OCI-LY7 (cell line): ENCODE measurements at places on chromosomes 6 and 20.

- no peak for DNase-seq
These were observed 38.8 kb downstream of the MAP7 start for GRCh38 chr6:136511397-136511796.

GRCh38 chr6:30311671-30312070 lies 15.1 kb upstream of the TRIM39 start:
- no peak for DNase-seq

DNA sequence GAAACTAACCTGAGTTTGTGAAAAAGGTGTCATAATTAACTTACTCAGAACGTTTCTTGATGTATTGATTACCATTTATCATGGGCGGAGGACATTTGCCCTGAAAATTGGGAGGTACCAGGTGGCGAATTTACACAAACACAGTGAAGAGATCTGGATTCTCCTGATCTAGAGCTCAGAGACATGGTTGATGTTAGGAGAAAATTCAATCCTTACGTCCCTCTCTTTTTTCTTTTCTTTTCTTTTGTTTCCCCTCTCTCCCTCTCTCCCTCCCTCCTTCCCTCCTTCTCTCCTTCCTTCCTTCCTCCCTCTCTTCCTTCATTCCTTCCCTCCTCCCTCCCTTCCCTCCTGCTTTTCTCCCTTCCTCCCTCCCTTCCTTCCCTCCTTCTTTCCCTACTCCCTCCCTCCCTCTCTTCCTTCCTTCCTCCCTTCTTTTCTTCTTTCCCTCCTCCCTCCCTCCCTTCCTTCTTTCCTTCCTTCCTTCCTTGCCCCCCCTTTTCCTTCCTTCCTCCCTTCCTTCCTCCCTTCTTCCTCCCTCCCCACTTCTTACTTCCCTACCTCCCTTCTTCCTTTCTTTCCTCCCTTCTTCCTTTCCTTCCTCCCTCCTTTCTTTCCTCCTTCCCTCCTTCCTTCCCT lies 234.1 kb downstream of the OTOR start:
- no peak for DNase-seq

DNA sequence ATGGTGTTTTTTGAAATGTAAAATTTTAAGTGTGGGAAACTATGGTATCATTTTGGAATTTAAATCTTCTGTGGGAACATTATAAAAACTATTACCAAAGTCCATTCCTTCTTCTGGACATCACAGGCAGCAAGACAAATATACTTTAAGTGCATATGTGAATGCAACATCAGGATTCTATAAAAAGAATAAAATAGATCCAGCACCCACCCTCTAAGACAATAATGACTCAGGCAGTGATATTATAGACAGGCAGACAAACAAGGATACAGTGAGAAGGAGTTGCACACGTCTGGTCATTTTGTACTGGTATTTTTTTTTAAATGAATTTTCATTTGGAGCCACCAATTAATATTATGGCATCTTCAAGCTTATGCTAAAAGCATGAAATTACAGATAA lies 21.1 kb upstream of the NEDD9 start:
- DNase-seq, result no peak

GRCh38 chr6:169343886-169344749 lies 90.5 kb upstream of the THBS2 start:
- no peak for DNase-seq

GRCh38 chr6:18323935-18324705 lies 59.8 kb upstream of the DEK start:
- peak; percentile 90 for DNase-seq

GRCh38 chr6:95545226-95545625 lies 32.1 kb upstream of the MANEA start:
- no peak for DNase-seq

DNA sequence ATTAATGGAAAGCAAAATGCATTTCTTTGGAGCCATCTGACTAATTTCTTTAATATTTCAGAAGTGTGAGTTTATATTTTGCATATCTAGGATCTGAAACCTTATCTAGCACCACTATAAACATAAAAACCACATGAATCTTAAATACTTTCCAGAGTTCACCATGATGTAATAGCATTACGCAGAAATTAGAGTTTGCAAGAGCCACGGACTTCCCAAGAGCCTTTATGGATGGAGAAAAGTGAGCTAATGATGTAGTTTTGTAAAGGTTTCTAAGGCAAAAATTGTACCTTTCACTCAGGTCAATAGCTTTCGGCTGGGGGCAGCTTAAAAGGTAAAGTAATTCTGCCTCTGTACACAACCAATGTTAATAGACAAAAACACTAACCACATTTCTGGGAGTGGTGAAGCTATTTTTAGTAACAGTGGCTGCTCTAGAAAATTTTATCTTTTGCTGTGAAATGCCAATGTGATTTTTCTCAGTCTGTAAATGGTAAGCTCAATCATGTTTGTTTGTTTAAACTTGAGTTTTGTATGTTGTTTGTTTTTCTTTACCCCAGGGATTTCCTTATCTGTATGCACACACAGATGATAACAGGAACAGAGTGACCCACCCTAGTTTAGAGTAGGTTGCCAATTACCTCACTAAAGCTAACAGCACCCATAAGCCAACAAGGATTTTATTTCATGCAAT lies 80.5 kb downstream of the FILIP1 start:
- no peak for DNase-seq

GRCh38 chr6:7542874-7543624 lies 1.6 kb downstream of the DSP start:
- no peak for DNase-seq

DNA sequence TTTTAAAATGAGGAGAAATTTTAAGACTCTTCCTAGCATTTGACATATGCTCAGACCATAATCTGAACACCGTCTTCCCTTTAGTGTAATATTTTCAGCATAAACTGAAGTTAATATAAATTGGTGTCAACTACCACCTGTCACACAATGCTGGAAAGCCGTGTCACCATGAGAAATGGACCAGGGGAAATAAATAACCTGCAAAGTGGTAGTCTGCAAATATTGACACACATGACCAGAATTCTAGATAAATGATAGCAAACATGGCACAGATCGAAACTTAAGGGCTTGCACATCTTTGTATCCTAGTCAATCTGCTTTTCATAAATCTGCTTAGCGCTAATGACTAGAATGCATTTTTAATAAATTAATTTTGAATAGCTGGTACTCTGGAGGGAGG lies 191.9 kb downstream of the CD83 start:
- DNase-seq, result no peak

DNA sequence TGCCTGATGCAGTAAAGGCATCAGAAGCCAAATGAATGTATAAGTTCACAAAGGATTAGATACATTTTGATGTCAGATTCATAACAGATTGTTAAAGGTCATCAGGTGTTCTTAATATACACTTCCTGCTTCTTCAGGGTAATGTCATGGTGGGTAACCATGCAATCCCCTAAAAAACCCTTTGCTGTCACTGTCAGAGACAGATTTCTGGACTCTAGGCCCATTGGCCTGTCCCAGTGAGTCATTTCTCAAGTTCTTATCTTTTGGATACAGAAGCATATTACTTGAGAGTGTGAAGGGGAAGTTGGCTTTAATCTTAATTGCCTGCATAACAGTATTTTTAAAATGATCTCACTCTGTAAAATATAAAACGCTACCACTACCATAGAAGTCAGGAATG lies 895.6 kb upstream of the MAP3K7 start:
- DNase-seq, result no peak

GRCh38 chr20:51238675-51239305 lies 215.9 kb upstream of the KCNG1 start:
- DNase-seq, result no peak

DNA sequence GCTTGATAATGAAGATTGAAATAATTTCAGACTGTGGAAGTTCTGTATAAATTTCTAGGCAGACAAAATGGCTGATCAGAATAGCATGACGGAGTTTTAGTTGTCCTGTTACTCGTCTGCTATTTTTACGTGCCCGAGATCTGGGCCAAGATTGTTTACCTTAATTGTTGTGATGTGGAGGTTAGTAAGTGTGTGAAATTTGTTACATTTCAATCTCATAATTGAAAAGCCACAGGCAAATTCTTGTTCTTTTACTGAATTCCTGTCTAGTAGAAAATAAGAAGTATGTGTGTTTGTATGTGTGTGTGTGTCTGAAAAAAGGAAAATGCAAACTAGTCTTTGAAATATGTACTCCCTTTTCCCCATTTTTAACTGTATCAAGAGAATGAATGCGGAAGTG lies 115.2 kb downstream of the UTRN start:
- no peak for DNase-seq

DNA sequence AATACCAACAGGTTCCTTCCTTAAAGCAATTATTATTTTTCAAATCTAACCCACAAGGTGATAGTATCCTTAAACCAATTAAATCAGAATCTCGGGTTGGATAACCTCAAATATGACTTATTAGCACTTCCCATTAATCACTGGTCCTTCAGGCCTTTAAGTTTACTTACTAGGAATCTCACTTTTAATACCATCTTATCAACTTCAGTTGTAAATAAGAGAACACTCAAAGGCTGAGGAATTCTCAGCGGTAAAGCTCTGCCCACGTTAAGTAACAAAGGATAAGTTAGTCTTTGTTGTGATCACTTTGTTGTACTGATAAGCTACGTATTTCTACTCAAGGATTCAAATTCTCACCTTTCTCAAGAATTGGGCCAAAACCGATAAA lies 82.0 kb downstream of the OR2B2 start:
- DNase-seq, result no peak
